T-helper 2 cell treated with Interferon-gamma antibody and Interleukin-4, amounts not matched to agents 5 μg/mL and 100 μg/mL, for 36 hours (primary cell): ENCODE measurements at places on chromosomes 13 and 19.

GRCh38 chr13:48749699-48750473, 96.2 kb downstream of the CYSLTR2 start:
- no peak overlapping the region for H3K27ac ChIP-seq
- no peaks in the 10 kb centered on the region for H3K36me3 ChIP-seq
- peaks cover 1% of the 10 kb centered on the region for H3K27me3 ChIP-seq

- H3K36me3 ChIP-seq: peaks cover 21% of the 10 kb centered on the region
- no peak overlapping the region for H3K27ac ChIP-seq
- H3K4me1 ChIP-seq: peaks cover 21% of the 10 kb centered on the region
- H3K27me3 ChIP-seq: peaks cover 17% of the 10 kb centered on the region
Measured at GRCh38 chr19:14473073-14473977, 1.8 kb downstream of the PTGER1 start.

DNA sequence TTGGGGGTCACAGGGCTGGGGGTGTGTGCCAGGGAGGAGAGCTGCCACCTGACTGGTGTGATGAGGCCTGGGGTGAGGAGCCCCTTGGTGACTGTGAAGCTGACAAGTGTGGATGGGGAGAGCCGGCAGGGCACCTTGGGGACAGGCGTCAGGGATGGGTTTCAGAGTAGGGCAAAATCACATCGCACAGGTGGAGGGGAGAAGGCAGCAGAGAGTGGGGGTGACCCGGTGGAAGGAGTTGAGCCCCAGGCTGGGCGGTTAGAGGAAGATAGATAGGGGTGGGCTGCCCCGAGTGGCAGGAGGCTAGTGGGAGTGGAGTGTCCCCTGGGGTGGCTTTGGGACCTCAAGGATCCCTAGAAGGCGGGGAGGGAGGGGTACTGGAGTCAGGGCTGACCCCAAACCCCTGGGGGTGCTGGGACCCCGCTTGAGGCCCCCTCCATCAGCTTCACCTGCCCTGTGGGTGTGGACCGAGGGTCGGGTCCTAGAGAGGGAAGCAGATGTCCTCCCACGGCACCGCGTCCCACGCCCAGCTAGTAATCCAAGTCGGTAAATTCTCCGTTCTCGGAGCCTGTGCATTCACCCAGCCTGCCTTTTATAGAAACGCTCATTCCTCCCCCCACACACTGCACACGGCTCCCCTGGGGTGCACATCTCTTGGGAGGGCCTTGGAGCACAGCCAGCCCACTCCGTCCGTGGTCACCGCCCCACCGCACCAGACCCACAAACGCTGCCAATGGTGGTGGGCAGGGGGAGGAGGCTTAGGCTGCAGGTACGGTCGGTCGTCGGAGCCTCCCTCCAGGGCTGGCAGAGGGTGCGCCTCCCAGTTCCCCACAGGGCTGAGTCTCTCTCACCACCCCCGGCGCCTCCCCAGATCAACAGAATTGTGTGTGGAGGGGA, 2.4 kb downstream of the CTXN1 start:
- H3K27me3 ChIP-seq: peaks cover 7% of the 10 kb centered on the region
- no peak overlapping the region for H3K4me3 ChIP-seq
- H3K4me1 ChIP-seq: peaks cover 19% of the 10 kb centered on the region
- H3K36me3 ChIP-seq: peaks cover 12% of the 10 kb centered on the region
- DNase-seq: no peak

GRCh38 chr19:1088416-1089010, 6.7 kb downstream of the POLR2E start:
- no peaks in the 10 kb centered on the region for H3K27me3 ChIP-seq
- no peak for DNase-seq
- peaks cover 24% of the 10 kb centered on the region for H3K4me1 ChIP-seq

- H3K4me3 ChIP-seq: no peak overlapping the region
- H3K27me3 ChIP-seq: peaks cover 2% of the 10 kb centered on the region
- no peak for DNase-seq
- no peak overlapping the region for H3K27ac ChIP-seq
- H3K36me3 ChIP-seq: no peaks in the 10 kb centered on the region
- H3K4me1 ChIP-seq: peaks cover 2% of the 10 kb centered on the region
Measured at GRCh38 chr13:44865722-44866410, 123.4 kb downstream of the NUFIP1 start.

- H3K4me1 ChIP-seq: no peaks in the 10 kb centered on the region
- H3K36me3 ChIP-seq: no peaks in the 10 kb centered on the region
- no peak overlapping the region for H3K27ac ChIP-seq
- H3K27me3 ChIP-seq: peaks cover 2% of the 10 kb centered on the region
Measured at GRCh38 chr13:99845161-99845874, 126.2 kb downstream of the ZIC5 start.

DNA sequence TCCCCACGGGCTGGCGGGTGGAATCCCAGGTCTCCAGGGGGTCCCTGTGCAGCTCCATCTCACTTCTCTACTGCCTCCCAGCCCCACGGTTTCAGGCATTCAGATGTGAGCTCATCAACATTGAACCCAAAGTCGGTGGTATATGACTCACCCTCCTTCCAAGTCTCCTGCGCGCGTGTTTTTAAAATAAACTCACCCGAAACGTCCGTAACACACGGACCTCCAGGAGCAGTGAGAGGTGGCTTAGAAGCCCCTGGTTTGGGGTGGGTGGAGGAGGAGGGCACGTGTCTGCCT, 14.0 kb upstream of the CRTC1 start:
- H3K36me3 ChIP-seq: peaks cover 8% of the 10 kb centered on the region
- DNase-seq: no peak
- no peaks in the 10 kb centered on the region for H3K27me3 ChIP-seq
- no peak overlapping the region for H3K27ac ChIP-seq
- H3K4me1 ChIP-seq: no peaks in the 10 kb centered on the region

- no peaks in the 10 kb centered on the region for H3K27me3 ChIP-seq
- H3K4me3 ChIP-seq: no peak overlapping the region
- H3K4me1 ChIP-seq: peaks cover 5% of the 10 kb centered on the region
- no peak overlapping the region for H3K27ac ChIP-seq
Measured at GRCh38 chr19:11982526-11982925, 17.7 kb downstream of the ZNF763 start.

DNA sequence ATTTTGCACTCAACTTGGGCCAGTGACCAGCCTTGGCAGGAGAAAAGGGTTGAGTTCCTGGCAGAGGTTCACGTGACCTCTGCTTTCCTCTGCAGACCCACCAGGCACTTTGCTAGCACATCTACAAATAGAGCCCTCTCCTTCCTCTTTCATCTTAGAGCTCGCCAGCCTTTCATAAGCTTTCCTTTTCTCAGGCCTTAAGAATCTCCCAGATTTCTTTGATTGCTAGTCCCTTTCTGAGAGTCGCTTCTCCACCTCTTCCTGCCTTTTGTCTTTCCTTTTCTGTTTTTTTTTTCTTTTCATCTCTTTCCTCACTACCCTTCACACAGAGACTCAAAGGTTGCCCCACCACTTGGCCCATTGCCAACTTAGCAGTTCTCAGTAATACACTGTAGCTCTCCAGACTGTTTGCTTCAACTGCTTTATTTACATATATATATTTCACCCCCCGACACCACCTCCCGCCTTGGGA, 375.7 kb upstream of the SPRY2 start:
- no peak for DNase-seq
- no peak overlapping the region for H3K27ac ChIP-seq
- no peaks in the 10 kb centered on the region for H3K4me1 ChIP-seq
- no peaks in the 10 kb centered on the region for H3K27me3 ChIP-seq
- no peaks in the 10 kb centered on the region for H3K36me3 ChIP-seq

GRCh38 chr19:3625996-3626472, 556 bp downstream of the CACTIN start:
- peaks cover 16% of the 10 kb centered on the region for H3K4me1 ChIP-seq
- H3K27ac ChIP-seq: peak overlapping the region; percentile 80
- H3K4me3 ChIP-seq: peak overlapping the region; percentile 90
- no peaks in the 10 kb centered on the region for H3K27me3 ChIP-seq
- no peak for DNase-seq
- peaks cover 5% of the 10 kb centered on the region for H3K36me3 ChIP-seq

DNA sequence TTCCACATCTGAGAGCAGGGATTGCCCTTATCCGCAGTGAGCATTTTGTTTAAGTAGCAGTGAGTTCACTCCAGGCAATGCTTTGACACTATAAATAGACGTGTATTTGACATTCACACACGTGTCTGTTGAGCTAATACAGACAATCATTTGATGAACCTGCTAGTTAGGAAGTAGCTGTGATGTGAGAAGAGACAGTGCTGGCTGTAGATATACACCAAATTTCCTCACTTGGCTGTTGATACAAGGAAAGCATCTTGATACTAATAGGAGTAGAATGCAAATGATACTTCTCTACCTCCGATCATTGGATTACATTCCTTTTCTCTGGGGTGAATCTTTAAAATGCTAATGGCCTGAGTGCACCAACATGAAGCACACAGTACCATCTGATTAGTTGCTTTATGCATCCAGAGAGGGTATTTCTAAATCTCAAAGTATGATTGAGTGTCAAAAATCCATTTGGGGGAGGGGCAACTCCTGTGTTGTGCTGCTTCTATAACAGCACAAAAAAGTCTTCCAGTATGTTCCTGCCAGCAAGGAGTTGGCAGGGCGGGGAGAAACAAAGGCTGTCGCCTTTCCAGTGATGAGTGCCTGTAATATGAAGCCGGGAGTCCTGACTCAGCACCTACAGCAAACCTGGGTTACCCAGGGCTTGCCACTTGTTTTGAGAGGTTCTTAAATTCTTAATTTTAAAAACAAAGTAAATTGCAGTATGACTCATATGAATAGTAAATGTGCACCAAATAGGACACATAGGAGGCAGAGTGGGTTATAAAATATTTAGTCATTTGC, 7.0 kb downstream of the CUL4A start:
- H3K4me3 ChIP-seq: no peak overlapping the region
- peaks cover 30% of the 10 kb centered on the region for H3K36me3 ChIP-seq
- H3K27ac ChIP-seq: no peak overlapping the region

- H3K36me3 ChIP-seq: peaks cover 15% of the 10 kb centered on the region
- peak within 1 kb of the TSS; percentile 79 for H3K4me3 ChIP-seq
- peak; percentile 74 for DNase-seq
Measured at GRCh38 chr19:48469289-48469881, at the start of gene CYTH2. Gene CYTH2 (plus strand): TSS chr19:48469369. CDS start chr19:48469508, 139 bp downstream.

GRCh38 chr13:98399756-98400155, 177.2 kb downstream of the STK24 start:
- H3K27me3 ChIP-seq: peaks cover 11% of the 10 kb centered on the region
- no peaks in the 10 kb centered on the region for H3K36me3 ChIP-seq
- no peak for DNase-seq

DNA sequence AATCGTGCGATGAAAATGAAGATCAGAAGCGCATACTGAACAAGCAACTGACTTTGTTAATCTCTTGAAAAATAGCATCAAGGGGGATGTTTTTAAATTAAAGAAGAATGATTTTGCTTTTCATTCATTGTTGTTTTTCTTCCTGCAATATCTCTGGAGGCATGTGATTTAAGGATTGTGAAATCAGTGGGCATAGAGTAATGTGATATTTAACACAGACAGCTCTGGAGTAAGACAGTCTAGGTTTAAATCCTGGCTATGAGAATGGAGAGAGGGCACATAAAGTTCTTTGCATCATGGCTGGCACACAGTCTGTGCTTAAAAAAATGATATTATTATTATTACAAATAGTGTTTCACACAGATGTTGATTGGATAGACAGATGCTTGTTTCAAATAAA, 243.1 kb upstream of the NBEA start:
- H3K36me3 ChIP-seq: no peaks in the 10 kb centered on the region
- H3K4me1 ChIP-seq: no peaks in the 10 kb centered on the region
- no peaks in the 10 kb centered on the region for H3K27me3 ChIP-seq
- no peak for DNase-seq
- H3K4me3 ChIP-seq: no peak overlapping the region

- peaks cover 13% of the 10 kb centered on the region for H3K27me3 ChIP-seq
- DNase-seq: peak; percentile 38
- H3K4me1 ChIP-seq: peaks cover 2% of the 10 kb centered on the region
- no peaks in the 10 kb centered on the region for H3K36me3 ChIP-seq
- H3K27ac ChIP-seq: no peak overlapping the region
Measured at GRCh38 chr13:31742097-31742734, 2.9 kb downstream of the RXFP2 start.

DNA sequence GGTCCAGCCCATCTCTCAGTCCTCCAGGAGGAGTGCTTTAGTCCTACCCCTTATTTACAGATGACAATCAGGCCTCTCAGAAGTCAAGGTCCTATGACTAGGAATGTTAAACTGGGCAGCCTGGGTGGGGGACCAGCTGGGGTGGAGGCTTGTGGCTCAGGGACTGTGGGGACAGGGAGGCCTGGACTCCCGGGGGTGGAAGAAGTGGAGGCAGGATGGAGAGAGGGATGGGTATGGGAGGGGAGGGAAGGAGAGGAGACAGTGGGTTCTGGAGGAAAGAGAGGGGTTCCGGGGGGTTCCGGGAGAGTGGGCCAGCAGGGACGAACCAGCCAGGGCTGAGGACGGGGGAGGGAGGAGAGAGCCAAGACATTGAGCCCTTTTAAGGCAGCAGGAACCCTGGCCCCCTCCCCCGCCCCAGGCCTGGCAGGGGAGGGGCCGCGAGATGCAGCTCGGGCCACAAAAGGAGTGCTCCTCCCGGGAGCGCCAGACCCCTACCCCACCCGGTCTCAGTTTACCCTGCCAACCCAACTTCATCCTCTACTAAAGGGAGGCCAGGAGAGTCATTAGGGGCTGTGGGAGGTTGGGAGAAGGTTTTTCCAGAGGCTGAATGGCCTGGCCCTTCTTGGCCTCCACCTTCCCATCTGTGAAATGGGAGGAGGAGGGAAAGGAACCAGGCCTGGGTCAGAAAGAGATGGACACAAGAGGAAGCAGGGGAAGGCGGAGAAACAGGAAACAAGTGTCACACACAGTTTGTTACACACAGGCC, 1.7 kb downstream of the DMPK start:
- DNase-seq: no peak
- peaks cover 10% of the 10 kb centered on the region for H3K27me3 ChIP-seq
- no peaks in the 10 kb centered on the region for H3K36me3 ChIP-seq
- H3K27ac ChIP-seq: no peak overlapping the region

- H3K4me1 ChIP-seq: no peaks in the 10 kb centered on the region
- no peak for DNase-seq
- no peak overlapping the region for H3K27ac ChIP-seq
- no peaks in the 10 kb centered on the region for H3K36me3 ChIP-seq
- no peaks in the 10 kb centered on the region for H3K27me3 ChIP-seq
Measured at GRCh38 chr13:59690857-59691500, 472.7 kb downstream of the DIAPH3 start.

DNA sequence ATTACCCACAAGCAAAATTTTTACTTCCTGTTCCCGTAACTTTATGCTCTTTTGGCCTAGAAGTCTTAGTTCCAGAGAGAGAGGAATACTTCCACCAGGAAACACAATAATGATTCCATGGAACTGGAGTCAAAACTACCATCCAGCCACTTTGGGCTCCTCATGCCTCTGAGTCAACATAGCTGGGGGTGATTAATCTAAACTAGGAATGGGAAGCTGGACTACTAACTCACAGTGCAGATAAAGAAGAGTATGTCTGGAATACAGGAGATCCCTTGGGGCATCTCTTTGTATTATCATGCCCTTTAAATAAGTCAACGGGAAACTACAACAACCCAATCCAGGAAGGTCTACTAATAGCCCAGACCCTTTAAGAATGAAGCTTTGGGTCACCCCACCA, 8.9 kb upstream of the ELF1 start:
- peaks cover 11% of the 10 kb centered on the region for H3K36me3 ChIP-seq
- H3K4me1 ChIP-seq: peaks cover 39% of the 10 kb centered on the region
- no peak for DNase-seq
- no peak overlapping the region for H3K4me3 ChIP-seq
- no peaks in the 10 kb centered on the region for H3K27me3 ChIP-seq

- H3K4me3 ChIP-seq: no peak overlapping the region
- H3K27ac ChIP-seq: no peak overlapping the region
- no peaks in the 10 kb centered on the region for H3K4me1 ChIP-seq
- no peak for DNase-seq
- H3K27me3 ChIP-seq: no peaks in the 10 kb centered on the region
- H3K36me3 ChIP-seq: no peaks in the 10 kb centered on the region
Measured at GRCh38 chr13:96816261-96816660, 178.0 kb downstream of the OXGR1 start.

- no peaks in the 10 kb centered on the region for H3K27me3 ChIP-seq
- DNase-seq: no peak
- no peak overlapping the region for H3K4me3 ChIP-seq
- peaks cover 12% of the 10 kb centered on the region for H3K4me1 ChIP-seq
- peaks cover 7% of the 10 kb centered on the region for H3K36me3 ChIP-seq
Measured at GRCh38 chr19:32457571-32458158, 52.1 kb downstream of the DPY19L3 start.
